ENCODE measurements at places on chromosomes 12 and 14. TPM values are rescaled to one million over a fixed set of nuclear protein-coding genes. Genes with fewer than 3 reads are reported as not detected.

Gene SLC38A6
- total RNA-seq = 10.4 TPM

Gene ACIN1
- total RNA-seq = 55.4 TPM

Gene ARHGEF40
- 47.3 TPM for total RNA-seq

Gene NEMF
- 21.3 TPM for total RNA-seq

Gene DDX54
- total RNA-seq = 48.8 TPM

Gene PPP4R4
- total RNA-seq = 0.16 TPM

Gene EFS
- total RNA-seq = 14.7 TPM

Gene ABCD2
- under 0.01 TPM for total RNA-seq

Gene IFNG-AS1
- not detected for total RNA-seq

Gene TROAP
- 46.4 TPM for total RNA-seq

Gene ADCY4
- total RNA-seq = 0.16 TPM

Gene P2RX2
- total RNA-seq = not detected

Gene MYO1H
- total RNA-seq = not detected

Gene DNAJC22
- total RNA-seq = 5.9 TPM

Gene TMEM63C
- total RNA-seq = 1.8 TPM

Gene RERGL
- not detected for total RNA-seq

All from mesangial cell (primary cell).